Right atrium auricular region (tissue), 2 donors: ENCODE measurements at places on chromosomes 6 and 20.

DNA sequence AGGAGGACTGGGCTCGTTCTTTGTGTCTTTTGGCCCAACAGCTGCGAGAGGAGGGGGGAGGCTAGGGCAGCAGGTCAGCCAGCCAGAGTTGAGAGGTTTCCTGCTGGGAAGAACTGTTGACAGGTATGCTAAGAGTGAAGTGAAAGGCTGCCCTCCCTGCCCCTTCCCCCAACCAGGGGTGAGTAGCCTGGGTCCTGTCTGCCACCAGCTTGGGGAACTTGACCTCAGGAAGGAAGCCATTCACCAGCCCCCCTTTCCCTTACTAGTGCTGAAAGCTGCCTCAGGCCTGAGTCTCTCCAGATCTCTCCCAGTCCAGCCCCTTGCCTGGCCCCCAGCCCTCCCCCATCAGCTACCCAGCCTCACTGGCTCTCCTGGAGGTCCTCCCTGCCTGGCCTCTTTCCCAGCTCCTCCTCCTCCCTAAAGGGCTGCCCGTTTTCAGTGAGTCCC is 20.7 kb upstream of the ZNF76 start:
- peaks cover 5% of the 10 kb centered on the region for H3K36me3 ChIP-seq
- H3K27ac ChIP-seq: no peak overlapping the region
- DNase-seq: no peak

DNA sequence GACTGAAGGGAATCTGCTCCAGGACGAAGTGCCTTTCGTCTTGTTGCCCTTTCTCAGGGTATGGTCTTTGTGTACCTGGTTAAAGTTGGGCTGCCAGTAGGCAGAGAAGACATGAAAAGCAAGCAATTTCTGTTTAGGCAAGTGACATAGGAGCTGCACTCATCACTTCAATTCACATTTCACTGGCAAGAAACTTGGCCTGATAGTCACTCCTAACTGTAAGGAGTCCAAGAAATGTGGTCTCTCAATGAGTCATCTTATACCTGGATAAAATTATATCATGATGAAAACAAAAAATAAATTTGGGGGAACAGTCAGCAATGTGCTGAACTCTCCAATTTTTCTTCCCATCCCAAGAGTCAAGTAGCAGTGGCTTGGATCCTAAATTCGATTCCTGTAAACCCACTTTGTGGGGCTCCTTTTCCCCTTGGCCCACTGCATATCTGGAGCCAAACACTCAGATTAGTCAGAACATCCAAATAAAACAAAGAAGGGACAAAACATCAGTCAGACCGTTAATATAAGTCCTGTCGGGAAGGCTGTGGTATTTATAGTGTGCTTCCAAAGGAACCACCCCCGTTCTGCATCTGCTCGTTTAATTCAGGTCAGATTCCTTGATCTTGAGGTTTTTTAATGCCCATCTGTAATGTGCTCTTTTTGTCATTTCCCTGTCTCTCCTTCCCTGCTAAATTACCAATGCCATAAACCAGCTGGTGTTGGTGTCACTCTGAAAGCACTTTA is 5.0 kb upstream of the GABRR1 start:
- H3K27ac ChIP-seq: no peak overlapping the region
- no peaks in the 10 kb centered on the region for H3K4me1 ChIP-seq
- no peak overlapping the region for H3K4me3 ChIP-seq
- DNase-seq: no peak

- no peaks in the 10 kb centered on the region for H3K4me1 ChIP-seq
- no peak overlapping the region for H3K27ac ChIP-seq
- no peak for DNase-seq
- no peak overlapping the region for H3K4me3 ChIP-seq
- no peaks in the 10 kb centered on the region for H3K27me3 ChIP-seq
These were observed 42.0 kb downstream of the BCAS1 start for GRCh38 chr20:54028276-54029011.

DNA sequence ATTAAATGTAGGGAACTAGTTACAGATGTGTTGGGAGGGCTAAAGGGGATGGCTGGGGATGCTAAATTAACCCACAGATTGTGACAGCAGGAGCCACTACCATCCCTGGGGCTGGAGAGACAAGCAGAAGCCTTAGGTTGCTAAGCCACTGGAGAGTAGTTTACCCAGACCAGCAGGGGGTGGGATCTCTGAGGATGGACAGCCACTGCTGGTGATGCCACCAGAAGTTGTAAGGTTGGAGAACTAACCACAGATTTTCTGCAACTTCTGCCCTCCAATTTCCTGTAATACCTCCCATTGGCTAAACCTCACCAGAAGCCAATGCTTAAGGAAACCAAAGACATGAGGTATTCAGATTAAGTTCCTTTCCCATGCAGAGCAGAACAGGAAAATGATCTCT is 139.6 kb upstream of the NOX3 start:
- H3K27ac ChIP-seq: no peak overlapping the region
- no peaks in the 10 kb centered on the region for H3K4me1 ChIP-seq
- no peak for DNase-seq
- H3K4me3 ChIP-seq: no peak overlapping the region

GRCh38 chr6:144321839-144322591 is 36.9 kb downstream of the UTRN start:
- no peak for DNase-seq
- no peaks in the 10 kb centered on the region for H3K36me3 ChIP-seq
- no peak overlapping the region for H3K4me3 ChIP-seq
- no peaks in the 10 kb centered on the region for H3K4me1 ChIP-seq

GRCh38 chr6:31728767-31729514 is at the start of gene DDAH2:
DDAH2 (minus strand) TSS chr6:31729299; CDS start chr6:31729161, 138 bp downstream.
- H3K36me3 ChIP-seq: peaks cover 55% of the 10 kb centered on the region
- DNase-seq: no peak
- no peaks in the 10 kb centered on the region for H3K4me1 ChIP-seq

- no peak overlapping the region for H3K4me3 ChIP-seq
- no peak for DNase-seq
- no peak overlapping the region for H3K27ac ChIP-seq
- H3K27me3 ChIP-seq: no peaks in the 10 kb centered on the region
- no peaks in the 10 kb centered on the region for H3K36me3 ChIP-seq
These were observed 1.7 kb upstream of the C20orf203 start for GRCh38 chr20:32675223-32675975.

DNA sequence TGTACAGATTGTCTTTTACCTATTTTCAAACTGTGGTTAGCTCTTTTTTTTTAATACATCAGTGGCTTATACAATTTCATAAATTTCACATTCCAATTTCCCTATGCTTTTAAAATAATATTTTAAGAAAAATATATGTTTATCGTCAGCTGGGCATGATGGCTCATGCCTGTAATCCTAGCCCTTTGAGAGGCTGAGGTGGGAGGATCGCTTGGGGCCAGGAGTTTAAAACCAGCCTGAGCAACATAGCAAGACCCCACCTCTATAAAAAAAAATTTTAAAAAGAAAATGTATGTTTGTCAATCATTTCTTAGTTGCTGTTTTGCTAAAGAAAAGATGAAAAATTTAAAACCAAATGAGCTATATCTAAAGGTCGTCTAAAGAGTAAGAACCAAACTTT is 3.4 kb downstream of the GJA1 start:
- no peaks in the 10 kb centered on the region for H3K36me3 ChIP-seq
- no peak for DNase-seq
- peaks cover 40% of the 10 kb centered on the region for H3K4me1 ChIP-seq
- H3K27me3 ChIP-seq: no peaks in the 10 kb centered on the region
